ENCODE measurements at places on chromosomes 12 and 14. TPM values are rescaled to one million over a fixed set of nuclear protein-coding genes. Genes with fewer than 3 reads are reported as not detected.

The CFAP54 gene
- polyA plus RNA-seq: 0.47 TPM

The PLA2G1B gene
- not detected for polyA plus RNA-seq

The NGB gene
- polyA plus RNA-seq: not detected

DNA sequence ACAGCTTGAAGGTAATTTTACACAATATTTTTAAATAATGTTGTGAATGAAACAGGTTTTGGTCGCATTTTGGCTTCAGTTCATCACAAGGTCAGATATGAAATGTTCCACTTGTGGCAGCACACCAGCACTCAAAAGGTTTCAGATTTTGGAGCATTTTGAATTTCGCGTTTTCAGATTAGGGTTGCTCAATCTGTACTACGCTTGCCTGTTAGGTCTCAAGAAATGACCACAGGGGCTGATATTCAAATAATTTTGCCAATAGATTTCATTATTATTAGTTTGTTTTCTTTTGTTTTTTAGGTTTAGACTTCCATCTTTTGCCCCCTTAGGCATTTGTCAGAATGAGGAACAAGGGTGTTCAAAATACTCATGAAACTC, 29.8 kb downstream of the DICER1 start:
- DNase-seq: no peak

GRCh38 chr12:108783446-108783845, 52.1 kb upstream of the CORO1C start:
- no peak for DNase-seq

DNA sequence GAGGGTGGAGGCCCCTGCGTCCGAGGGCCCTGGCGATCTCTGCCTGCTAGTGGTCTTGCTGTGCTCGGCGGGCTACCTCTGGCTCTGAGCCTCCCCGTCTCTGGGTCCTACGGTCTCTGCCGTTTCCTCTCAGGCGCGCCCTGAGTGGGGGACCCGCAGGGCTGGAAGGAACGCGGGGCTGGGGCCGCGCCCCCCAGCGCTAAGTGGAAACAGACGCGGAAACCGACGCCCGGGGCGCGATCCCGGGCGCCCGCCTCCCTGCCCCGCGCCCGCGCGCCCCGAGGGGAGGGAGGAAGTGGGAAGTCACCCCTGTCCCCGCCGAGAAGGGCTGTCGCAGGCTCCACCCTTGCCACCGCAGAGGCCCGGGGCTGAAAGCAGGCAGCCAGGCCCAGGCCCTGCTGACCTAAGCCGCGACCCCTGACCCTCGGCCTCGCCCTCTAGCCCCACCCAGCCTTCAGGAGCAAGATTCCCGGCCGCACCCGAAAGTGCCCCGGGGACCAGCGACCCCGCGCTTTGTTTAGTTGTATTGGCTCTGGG, 831 bp downstream of the CRIP1 start:
- no peak for DNase-seq

DNA sequence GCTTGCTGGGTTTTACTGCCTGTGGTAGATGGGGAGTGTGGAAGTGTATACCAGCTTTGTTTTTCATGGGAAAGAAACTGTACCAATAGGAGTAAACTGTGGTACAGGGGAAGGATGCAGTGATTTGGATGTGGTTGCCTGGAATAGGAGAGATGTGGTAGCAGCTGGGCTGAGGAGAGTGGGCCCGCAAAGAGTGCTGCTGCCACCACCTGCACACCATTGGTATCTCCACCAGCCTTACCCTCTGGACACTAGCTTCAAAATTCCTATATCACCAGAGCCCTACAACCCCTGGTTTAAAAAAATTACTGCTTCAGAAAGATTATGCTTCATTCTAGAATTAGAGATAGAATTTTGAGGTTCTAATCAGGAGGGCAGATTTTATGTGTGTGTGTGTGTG, 53.6 kb downstream of the AKAP6 start:
- no peak for DNase-seq

- no peak for DNase-seq
Measured at GRCh38 chr14:38210587-38211216, 3.0 kb downstream of the SSTR1 start.

DNA sequence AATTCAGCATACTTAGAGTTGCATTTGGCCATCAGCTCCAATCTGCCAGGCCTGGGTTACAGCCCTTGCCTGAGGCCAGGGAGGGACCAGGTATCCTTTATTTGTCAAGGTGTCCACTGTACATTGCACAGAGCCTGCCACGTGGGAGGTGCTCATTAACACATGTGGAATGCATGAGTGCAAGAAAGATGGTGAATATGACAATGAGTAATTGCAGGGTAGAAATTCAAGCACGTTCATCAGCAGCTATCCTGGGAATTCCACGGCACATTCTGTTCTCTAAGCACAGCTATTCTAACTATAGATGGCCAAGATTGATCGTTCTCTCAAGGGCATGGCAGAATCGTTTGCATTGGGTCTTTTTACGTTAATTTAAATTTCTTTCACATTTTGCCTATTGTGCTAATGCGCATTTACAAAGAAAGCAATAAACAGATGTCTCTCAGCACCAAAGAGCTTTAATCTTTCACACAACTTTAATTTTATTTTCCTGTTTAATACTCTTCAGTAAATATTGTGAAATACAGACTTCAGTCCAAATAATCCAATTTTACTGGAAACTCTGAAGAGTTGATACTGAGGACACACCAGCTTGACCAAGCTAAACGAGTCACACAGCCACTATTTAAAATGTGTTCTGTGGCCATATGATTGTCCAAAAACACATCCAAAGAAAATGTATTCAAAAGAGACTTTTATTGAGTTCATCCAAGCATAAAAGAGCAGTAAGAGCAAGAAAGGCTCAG, 1025.7 kb upstream of the TMEM132C start:
- DNase-seq: no peak

DNA sequence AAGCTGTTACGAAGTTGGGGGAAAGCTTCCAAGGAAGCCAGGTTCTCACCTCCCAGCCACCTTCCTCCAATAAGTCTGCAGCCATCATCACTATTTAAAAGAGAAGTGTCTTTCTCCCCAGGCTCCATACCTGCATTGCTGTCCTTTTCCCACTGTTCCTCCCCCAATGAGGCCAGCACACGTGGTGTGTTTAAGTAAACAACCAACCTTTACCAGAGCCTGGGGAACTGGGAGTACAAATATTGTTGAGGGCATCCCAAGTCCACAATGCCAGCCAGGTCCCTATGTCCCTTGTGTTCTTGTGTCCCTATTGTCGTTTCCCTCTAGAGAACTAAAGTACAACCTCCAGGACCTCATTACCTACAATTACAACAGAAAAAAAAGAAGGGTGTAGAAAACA, 49.2 kb upstream of the PNMA1 start:
- DNase-seq: no peak

DNA sequence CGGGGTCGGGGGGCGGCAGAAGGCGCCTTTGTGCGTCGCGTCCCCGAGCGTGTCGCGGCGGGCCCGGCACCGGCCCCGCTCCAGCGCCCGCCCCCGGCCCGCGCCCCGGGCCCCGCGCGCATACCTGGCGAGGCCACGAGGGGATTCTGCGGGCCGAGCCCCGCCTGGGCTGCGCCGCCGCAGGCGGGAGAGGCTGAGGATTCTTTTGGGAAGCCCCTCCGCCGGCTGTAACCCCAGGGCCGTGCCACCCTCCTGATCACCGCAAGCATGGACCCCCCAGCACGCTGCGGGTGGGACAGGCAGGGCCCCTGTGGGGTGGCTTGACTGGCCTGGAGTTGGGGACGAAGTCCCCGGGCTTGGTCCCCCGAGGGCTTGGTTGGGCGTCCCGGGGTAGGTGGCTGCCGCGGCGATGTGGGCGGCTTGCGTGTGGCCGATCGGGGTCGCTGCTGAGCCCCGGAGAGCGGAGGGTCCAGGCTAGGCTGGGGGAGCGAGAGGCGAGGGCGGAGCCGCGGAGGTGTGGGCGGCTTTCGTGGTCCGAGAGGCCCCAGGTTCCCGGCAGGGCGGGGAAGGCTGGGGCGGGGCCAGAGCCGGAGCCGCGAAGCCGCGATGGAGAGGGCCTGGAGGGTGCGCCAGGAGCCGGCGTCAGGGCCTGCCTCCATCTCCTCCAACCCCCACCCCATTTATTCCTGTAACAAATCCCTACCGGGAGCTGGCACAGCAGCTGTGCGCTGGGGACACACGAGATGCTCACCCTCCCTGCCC, 28.4 kb upstream of the GPR132 start:
- DNase-seq: peak; percentile 73
